ENCODE measurements at places on chromosomes 7 and 10.

DNA sequence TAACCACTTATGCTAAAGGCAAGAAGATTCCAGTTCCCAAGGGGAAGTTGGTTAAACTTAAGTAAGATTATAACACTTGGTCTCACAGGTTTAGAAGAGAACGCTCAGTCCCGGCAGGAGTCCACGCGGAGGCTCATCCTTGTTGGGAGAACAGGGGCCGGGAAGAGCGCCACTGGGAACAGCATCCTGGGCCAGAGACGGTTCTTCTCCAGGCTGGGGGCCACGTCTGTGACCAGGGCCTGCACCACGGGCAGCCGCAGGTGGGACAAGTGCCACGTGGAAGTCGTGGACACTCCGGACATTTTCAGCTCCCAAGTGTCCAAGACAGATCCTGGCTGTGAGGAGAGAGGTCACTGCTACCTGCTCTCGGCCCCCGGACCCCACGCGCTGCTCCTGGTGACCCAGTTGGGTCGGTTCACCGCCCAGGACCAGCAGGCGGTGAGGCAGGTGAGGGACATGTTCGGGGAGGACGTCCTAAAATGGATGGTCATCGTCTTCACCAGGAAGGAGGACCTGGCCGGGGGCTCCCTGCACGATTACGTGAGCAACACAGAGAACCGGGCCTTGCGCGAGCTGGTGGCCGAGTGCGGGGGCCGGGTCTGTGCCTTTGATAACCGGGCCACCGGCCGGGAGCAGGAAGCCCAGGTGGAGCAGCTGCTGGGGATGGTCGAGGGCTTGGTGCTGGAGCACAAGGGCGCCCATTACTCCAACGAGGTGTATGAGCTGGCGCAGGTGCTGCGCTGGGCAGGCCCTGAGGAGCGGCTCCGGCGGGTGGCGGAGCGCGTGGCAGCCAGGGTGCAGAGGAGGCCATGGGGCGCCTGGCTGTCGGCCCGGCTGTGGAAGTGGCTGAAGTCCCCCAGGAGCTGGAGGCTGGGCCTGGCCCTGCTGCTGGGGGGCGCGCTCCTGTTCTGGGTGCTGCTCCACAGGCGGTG is 3.8 kb downstream of the GIMAP1 start:
- no peak for DNase-seq

DNA sequence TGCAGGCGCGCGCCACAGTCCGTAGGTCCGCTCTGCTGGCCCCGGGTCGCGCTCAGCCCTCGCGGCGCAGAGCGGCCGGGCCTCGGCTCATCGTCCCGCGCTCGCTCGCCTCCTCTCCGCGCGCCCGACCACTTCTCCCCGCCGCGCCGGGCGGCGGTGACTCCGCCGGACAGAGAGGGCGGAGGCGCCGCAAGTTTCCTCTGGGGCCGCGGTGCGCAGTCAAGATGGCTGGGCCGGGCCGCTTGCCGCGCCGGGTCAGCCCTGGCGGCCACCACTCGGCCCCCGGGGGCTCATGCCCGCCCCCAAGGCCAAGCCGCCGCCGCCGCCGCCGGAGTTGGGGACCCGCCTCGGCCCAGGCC is 441 bp downstream of the FZD8 start:
- DNase-seq: no peak

- DNase-seq: no peak
Observed at GRCh38 chr7:55569269-55569663, 3.0 kb downstream of the VOPP1 start.

DNA sequence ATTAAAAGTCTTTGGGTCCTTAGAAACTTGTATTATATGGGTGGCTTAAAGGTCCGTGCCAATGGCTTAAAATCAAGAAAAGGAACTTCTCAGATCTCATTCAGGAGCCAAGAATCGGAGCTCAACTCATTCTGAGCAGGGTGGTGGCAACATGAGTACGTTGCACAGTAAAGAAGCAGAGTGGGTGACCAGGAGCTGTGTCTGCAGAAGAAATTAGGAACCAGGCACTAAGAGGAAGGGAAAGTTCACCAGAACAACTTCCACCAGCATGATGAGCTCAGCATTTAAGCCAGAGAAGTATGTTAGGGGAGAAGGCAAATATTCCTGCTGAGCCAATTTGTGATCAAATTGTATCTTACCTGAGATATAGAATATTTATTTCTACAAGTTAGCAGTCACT is 236.0 kb upstream of the NRP1 start:
- no peak for DNase-seq
